Ovary (tissue), 10 donors: ENCODE measurements at places on chromosomes 5 and 9. TPM values are rescaled to one million over a fixed set of nuclear protein-coding genes. Genes with fewer than 3 reads are reported as not detected.

The AKNA gene
- total RNA-seq = 36.4 TPM

The PCDHB11 gene
- total RNA-seq = 2.5 TPM

The BNC2 gene
- total RNA-seq = 68.0 TPM

The FST gene
- total RNA-seq = 3.4 TPM

The ADAMTS12 gene
- total RNA-seq = 6.1 TPM

The LRRC19 gene
- total RNA-seq = not detected

The COL23A1 gene
- 0.30 TPM for total RNA-seq

The OXCT1 gene
- total RNA-seq = 18.7 TPM

The KIAA1191 gene
- total RNA-seq = 95.3 TPM

The MYMK gene
- not detected for total RNA-seq

DNA sequence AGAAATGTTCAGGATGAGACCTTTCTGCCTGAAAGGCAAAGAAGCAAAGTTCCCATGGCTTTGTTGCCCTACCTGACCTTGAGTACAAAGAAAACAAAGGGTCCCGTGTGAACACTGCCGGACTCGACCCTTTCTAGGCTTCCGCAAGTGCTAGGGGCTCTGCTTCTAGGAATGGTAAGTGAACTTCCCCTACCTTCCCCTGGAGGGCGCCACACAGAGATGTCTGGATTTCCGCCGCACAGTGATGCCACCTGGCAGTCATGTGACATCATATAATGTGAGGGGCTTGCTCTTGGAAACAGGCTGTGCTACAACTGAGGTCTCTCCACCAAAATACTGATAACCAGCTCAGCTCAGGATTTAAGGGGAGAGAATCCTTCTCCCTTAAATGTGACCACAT lies 56.6 kb downstream of the HSD17B3 start:
- no peak overlapping the region for H3K4me3 ChIP-seq
- no peak overlapping the region for H3K27ac ChIP-seq
- no peak for DNase-seq
- no peaks in the 10 kb centered on the region for H3K4me1 ChIP-seq
- no peaks in the 10 kb centered on the region for H3K27me3 ChIP-seq

DNA sequence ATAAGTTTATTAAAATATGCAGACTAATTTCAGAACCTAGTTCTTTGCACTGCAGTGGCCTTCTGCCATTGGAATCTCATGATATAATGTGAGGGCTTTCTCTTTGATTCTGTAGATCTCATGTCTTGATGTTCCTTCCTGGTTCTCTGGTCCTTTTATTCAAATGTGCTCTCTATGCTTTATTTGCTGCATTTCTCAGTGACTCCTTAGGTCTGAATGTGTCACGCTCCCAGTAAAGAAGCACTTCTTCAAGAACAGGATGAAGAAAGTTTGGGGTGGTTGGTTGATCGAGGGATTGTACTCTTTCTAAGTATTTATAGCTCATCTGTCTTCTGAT lies 122.6 kb downstream of the GDNF start:
- H3K4me3 ChIP-seq = no peak overlapping the region
- DNase-seq = no peak
- H3K27me3 ChIP-seq = no peaks in the 10 kb centered on the region
- H3K27ac ChIP-seq = no peak overlapping the region
- H3K36me3 ChIP-seq = no peaks in the 10 kb centered on the region

DNA sequence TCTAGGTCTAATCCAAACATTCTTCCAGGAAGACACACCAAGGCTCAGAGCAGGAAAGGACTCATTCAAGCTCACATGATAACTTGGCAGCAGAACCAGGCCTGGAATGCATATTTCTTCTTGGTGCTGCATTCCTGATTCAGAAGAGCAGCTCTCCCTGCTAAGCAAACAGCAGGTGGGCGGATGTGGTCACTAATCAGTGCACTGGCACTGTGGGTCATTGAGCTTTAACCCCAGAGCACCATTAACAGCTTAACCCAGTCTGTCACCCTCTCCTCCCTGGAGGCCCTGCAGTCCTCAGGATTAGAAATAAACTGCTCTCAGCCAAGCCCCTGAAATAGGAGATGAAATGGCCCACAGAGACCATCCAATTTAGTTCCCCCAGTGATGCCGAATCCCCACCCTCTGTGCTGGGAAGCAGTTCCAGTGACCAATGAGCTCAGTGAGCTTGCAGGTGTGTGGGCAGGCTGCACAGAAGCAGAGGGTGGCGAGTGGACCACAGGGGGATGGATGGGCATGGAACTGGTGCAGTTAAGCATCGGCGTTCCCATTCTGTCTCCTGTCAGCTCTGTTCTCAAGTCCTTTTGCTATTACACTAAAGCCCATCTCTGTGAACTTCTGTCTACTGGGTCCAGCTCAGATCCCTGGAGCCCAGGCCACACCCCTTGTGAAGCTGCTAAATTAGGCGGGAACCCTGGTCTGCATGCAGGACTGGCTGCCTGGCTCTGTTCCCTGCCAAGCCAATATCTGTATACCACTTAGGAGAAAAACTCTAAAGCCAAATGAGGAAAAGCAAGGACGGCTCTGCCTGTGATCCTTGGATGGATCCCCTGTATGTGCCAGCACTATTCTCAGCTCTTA lies 16.6 kb upstream of the MEGF9 start:
- no peak overlapping the region for H3K27ac ChIP-seq
- no peaks in the 10 kb centered on the region for H3K4me1 ChIP-seq
- no peak overlapping the region for H3K4me3 ChIP-seq

- peak overlapping the region; percentile 80 for H3K27ac ChIP-seq
- H3K4me1 ChIP-seq = peaks cover 41% of the 10 kb centered on the region
- no peaks in the 10 kb centered on the region for H3K27me3 ChIP-seq
- peak; percentile 85 for DNase-seq
- H3K36me3 ChIP-seq = no peaks in the 10 kb centered on the region
Observed at GRCh38 chr5:6786786-6787495, 73.7 kb downstream of the TENT4A start.

- H3K4me1 ChIP-seq = peaks cover 4% of the 10 kb centered on the region
- peak overlapping the region; percentile 65 for H3K27ac ChIP-seq
- no peaks in the 10 kb centered on the region for H3K36me3 ChIP-seq
- DNase-seq = peak; percentile 79
- peak overlapping the region; percentile 42 for H3K4me3 ChIP-seq
- H3K27me3 ChIP-seq = no peaks in the 10 kb centered on the region
Observed at GRCh38 chr5:171450423-171451331, 31.2 kb downstream of the FGF18 start.

DNA sequence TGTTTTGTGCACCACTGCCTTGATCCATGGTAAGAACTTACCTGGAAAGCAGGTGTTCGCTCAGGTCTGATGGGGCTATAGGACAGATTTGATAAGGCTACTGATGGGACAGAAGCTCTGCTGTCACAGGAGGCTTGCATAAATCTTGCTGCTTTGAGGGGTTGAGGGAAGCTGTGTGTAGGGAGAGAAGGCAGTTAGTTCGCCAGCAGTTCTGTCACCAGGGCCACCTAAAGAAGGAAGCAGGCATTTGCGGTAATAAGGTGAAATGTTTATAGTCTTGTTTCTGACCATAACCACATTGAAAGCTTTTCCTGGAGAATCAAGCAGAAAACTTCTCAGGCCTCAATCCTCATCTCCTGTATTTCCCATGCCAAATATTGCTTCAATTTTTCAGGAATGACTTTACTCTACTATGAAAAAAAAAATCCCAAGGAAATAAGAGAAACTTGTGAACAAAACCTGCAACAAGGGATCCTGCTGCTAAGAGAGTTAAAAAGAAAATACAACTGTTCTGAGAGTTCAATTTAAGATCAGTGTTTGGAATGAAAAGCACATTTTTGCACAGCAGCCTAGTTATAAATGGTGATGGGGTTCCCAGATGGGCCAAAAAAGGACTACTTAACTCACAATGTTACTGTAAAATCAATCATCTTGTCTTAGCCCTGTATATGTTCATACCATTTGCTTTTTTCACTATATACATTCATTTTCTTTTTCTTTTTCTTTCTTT lies 122.0 kb upstream of the RANBP3L start:
- no peak overlapping the region for H3K27ac ChIP-seq
- no peaks in the 10 kb centered on the region for H3K27me3 ChIP-seq
- no peaks in the 10 kb centered on the region for H3K4me1 ChIP-seq
- DNase-seq = no peak
- no peak overlapping the region for H3K4me3 ChIP-seq

- no peak overlapping the region for H3K27ac ChIP-seq
- no peaks in the 10 kb centered on the region for H3K4me1 ChIP-seq
- no peaks in the 10 kb centered on the region for H3K27me3 ChIP-seq
- no peaks in the 10 kb centered on the region for H3K36me3 ChIP-seq
Observed at GRCh38 chr9:114025196-114025753, 52.8 kb downstream of the AMBP start.

DNA sequence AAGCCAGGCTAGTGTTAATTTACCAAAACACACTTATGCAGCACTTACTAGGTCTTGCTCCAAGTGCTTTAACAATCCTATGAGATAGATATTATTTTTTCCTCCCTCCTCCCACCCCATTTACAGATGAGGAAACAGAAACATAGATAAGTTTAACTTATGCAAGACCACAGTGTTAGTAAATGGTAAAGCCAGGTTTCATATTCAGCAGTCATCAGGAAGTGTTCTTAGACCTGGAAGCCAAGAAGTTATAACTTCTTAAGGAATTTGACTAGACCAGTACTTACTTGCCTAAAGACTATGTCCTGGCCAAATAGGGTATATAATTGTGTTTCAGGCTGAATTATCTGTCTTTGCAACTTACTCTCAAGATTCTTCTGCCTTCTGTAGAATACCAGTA lies 15.9 kb downstream of the ABHD17B start:
- H3K27me3 ChIP-seq = no peaks in the 10 kb centered on the region
- DNase-seq = no peak
- no peak overlapping the region for H3K27ac ChIP-seq
- H3K36me3 ChIP-seq = no peaks in the 10 kb centered on the region

GRCh38 chr5:73786043-73786831 lies 160.2 kb downstream of the ARHGEF28 start:
- H3K4me1 ChIP-seq = peaks cover 5% of the 10 kb centered on the region
- no peak overlapping the region for H3K27ac ChIP-seq
- H3K36me3 ChIP-seq = no peaks in the 10 kb centered on the region
- no peak for DNase-seq

DNA sequence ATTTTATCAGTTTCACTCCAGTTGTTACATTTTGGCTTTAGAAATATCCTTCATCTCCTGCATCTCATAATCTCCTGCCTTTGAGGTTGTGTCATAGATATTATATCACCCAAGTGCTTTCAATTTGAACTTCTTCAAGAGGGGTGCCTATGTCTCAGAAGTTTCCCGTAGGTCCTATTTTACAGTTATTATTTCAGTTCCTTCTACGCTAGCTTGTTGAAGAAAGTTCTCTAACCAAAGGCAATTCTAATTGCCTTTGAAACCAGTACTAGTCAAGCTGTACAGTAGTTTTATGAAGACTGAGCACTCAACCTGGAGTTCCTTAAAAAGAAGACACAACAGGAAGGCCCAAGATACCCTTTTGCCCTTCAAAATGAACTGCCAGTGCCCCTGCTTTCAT lies 116.4 kb downstream of the ZCCHC7 start:
- no peaks in the 10 kb centered on the region for H3K27me3 ChIP-seq
- H3K27ac ChIP-seq = no peak overlapping the region
- no peak for DNase-seq
- H3K4me1 ChIP-seq = no peaks in the 10 kb centered on the region

GRCh38 chr5:5351288-5351979 lies 71.0 kb upstream of the ICE1 start:
- no peak for DNase-seq
- H3K4me1 ChIP-seq = no peaks in the 10 kb centered on the region
- H3K27me3 ChIP-seq = no peaks in the 10 kb centered on the region
- H3K4me3 ChIP-seq = no peak overlapping the region

GRCh38 chr9:38414040-38414723 lies 10.1 kb downstream of the IGFBPL1 start:
- H3K27me3 ChIP-seq = no peaks in the 10 kb centered on the region
- H3K36me3 ChIP-seq = no peaks in the 10 kb centered on the region
- DNase-seq = no peak
- H3K4me1 ChIP-seq = no peaks in the 10 kb centered on the region
- H3K4me3 ChIP-seq = no peak overlapping the region

DNA sequence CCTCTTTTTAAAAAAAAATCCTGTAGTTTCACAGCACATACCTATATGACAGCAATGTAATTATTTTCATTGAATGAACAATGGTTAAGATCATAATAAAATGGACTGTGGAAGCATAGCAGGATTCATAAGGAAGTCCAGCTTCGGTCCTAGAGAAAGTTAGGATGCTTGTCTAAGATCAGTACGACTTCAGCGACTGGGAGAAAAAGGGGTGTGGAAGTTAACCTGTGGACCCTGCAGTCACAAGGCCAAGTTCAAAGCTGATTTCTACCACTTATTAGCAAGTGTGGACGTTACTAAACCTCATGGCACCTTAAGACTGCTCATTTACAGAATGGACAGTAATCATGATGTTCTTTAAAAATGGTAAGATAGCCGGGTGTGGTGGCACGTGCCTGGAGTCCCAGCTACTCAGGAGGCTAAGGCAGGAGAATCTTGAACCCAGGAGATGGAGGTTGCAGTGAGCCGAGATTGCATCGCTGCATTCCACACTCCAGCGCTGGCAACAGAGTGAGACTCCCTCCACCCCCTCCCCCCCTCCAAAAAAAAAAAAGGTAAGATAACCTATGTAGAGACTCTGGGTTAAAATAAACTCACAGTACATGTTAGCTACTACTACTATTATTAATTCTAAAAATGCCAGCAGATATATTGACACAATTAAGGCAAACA lies 71.6 kb upstream of the PCA3 start:
- no peak overlapping the region for H3K27ac ChIP-seq
- H3K36me3 ChIP-seq = no peaks in the 10 kb centered on the region
- no peak overlapping the region for H3K4me3 ChIP-seq
- no peak for DNase-seq
- no peaks in the 10 kb centered on the region for H3K4me1 ChIP-seq
- no peaks in the 10 kb centered on the region for H3K27me3 ChIP-seq

DNA sequence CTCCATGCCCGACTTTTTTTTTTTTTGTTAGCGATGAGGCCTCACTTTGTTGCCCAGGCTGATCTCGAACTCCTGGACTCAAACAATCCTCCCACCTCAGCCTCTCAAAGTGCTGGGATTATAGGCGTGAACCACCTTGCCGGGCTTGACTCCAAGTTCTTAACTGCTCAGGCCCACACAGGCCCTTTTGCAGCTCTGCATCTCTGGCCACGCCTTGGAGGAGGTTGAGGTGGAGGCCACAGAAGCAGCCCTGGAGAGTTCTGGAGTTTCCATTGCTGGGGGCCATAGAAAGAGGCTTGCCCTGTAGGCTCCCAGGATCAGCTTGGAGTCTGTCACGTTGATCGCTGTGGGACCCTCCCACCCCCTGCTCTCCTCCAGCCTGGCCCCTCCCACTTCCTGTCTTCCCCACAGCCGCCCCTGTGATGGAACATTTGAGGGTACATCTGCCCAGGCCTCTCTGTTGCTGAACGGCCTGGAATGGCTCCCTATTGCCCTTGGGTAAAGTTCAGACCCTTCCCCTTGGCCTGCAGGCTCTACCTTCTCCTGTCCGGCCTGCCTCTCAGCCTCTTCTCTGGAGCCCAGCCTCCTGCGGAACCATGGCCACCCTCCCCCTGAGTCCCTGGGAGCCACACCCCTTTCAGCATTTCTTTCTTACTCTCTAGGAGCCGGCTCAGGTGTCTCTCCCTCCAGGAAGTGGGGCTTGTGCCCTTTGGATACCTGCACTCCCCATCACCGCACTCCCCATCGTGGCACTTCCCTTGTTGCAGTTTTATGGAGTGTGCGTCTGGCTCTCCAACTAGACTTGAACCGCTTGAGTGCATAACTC lies 30.4 kb upstream of the IER5L start:
- H3K36me3 ChIP-seq = no peaks in the 10 kb centered on the region
- no peak overlapping the region for H3K4me3 ChIP-seq
- no peaks in the 10 kb centered on the region for H3K4me1 ChIP-seq
- no peak overlapping the region for H3K27ac ChIP-seq
- no peaks in the 10 kb centered on the region for H3K27me3 ChIP-seq
- DNase-seq = no peak

GRCh38 chr5:149049371-149049781 lies 13.5 kb downstream of the SH3TC2 start:
- no peaks in the 10 kb centered on the region for H3K36me3 ChIP-seq
- no peak overlapping the region for H3K27ac ChIP-seq
- H3K27me3 ChIP-seq = no peaks in the 10 kb centered on the region
- no peaks in the 10 kb centered on the region for H3K4me1 ChIP-seq
- no peak overlapping the region for H3K4me3 ChIP-seq
- no peak for DNase-seq
